ENCODE measurements at places on chromosomes 4 and X.
A peak's percentile ranks its signal among the peaks of the same experiment; 100 is the strongest.

DNA sequence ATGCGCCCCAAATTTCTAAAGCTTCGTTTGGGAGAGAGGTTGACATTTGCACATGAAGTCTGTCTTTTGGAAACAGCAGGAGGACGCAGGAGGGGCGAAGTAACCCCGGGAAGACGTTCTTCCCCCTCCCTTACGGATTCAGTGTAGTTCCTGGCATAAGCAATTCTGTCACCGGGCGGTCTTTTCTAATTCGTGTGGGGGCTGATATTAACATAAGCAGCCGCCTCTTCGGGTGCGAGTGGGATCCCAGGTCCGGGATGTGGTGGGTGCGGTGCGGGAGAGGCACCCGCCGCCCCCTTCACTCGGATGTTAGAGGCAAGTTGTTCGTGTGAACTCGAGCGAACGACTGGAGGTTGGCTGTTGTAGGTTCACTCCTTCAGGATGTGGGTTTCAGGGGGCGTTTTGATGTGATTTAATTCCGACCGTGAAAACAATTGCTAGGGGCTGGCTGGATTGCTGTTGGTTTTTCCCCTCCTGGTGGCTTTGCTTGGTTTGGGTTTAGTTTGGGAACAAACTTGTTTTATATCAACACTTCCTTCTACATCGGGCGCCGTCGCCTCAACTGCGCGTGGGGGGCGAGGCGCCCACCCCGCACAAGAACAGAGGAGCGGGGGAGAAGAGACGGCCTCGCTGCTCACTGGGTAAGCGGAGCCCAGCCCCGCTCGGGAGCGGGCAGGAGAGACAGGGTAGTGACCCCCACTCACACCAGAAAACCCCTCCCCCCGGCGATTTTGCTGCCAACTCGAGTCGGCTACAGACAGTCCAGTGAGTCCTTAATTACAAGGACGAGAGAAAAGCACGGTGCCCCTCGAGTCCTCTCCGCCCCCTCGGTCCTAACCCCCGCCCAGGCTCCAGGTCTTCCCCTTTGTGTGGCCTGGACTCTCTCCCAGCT is 2.9 kb upstream of the LEF1 start:
- DNase-seq, result no peak

DNA sequence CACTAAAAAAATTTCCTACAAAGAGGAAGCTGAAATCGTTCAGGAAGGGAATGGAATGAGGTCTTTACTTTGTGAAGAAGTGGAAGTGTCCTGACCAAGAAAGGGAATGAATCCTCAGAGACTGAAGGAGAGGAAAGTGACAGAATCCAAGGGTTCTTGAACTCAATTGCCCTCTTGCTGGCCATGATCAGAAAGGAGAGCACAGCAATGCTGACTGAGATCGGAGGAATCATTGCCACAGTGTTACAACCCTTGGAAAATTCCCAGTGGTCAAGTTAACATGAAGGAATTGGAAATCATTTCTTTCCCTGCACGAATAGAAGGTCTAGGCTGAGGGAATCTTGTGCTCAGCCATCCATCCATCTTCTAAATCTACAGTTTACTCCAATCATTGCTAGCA is 190.0 kb upstream of the NEIL3 start:
- DNase-seq, result no peak

GRCh38 chr4:147493307-147493706 is 12.4 kb downstream of the EDNRA start:
- no peak for DNase-seq

- no peak for DNase-seq
Observed at GRCh38 chr4:5842456-5842855, 50.4 kb downstream of the CRMP1 start.

DNA sequence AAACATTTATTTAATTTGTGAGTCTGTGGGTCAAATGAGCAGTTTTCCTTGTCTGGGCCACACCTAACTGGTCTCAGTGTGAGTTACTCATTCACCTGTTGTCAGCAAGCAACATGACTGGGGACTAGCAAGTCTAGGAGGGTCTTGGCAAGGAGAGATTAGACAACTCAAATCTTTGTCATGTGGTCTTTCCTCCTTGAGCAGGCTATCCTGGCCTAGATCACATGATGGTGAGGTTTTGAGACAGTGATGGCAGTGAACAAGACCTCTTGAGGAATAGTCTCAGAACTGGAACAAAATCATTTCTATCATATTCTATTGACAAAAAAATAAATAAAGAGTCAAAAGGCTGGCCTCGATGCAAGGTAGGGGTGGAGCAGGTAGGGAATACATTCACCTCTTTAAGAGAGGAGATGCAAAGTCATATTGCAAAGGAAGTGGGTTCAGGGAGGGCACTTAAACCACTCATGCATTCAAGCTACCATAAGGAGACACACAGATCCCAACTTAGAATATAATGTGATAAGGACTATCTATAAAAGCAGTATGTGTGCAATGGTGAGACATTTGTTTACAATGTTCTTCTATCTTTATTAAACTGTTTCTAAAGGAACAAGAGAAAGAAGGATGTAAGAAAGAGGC is 135.7 kb downstream of the ZNF330 start:
- no peak for DNase-seq

GRCh38 chr4:26410385-26411293 is 79.6 kb downstream of the CCKAR start:
- DNase-seq, result peak; percentile 17

DNA sequence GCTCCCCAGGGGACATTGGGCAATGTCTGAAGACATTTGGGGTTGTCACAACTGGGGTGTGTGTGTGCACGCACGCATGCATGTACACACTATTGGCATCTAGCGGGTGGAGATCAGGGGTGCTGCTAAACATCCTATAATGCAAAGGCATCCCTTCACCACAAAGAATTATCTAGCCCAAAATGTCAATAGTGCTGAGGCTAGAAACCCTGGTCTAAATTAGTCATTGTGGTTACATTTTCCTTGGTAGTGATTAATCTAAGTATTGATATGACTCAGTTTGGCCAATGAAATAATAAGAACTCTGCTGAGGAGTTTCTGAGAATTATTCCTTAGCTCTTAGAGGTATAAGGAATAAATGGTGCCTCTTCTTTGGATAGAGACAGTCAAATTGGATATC is 200.2 kb downstream of the CLCN4 start:
- DNase-seq, result no peak

DNA sequence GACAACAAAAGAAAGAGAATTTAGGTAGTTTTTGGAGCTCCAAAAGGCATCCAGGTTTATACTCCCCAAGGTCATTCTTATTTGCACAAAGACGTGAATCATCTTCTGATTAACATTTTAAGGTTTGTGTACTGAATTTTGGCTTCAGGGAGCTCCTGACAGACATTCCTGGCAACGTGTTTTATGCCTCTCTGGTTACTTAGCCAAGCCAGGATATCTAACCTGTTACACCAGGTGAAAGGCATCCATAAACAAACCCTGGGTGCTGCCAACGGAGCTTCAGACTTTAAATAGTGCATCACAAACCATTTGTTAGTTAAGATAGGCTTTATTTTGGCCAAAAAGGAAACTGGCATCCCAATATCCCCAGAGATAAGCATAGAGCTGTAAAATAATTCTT is 997.3 kb downstream of the ARAP2 start:
- DNase-seq, result no peak

DNA sequence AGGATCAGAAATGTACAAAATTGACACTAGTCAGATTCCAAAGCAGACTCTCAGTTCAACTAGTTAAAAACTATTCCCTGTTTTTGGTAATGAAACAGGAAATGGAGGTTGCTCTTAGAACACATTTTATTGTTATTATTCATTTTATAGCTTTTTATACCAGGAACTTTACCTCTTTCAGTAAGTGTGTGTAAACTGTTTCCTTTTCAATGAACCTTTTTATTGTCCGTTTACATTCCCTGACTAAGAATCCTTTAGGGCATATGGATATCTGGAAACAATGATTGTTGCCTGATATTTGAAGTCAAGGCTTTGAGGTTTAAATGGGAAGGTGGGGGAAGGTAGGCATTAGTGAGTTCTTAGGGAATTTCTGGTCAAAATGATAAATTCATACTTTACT is 1511.4 kb downstream of the ADGRL3 start:
- no peak for DNase-seq

GRCh38 chrX:44042751-44043150 is 69.6 kb upstream of the NDP start:
- no peak for DNase-seq

GRCh38 chr4:123350191-123350544 is 46.4 kb upstream of the SPRY1 start:
- DNase-seq, result no peak

GRCh38 chr4:122826079-122826527 is 528 bp upstream of the FGF2 start:
- no peak for DNase-seq

GRCh38 chr4:83546786-83547185 is 10.9 kb downstream of the GPAT3 start:
- no peak for DNase-seq

GRCh38 chr4:151250706-151251105 is 26.3 kb upstream of the PRSS48 start:
- no peak for DNase-seq

GRCh38 chrX:74408304-74408703 is 13.0 kb upstream of the SLC16A2 start:
- DNase-seq, result no peak

- no peak for DNase-seq
Observed at GRCh38 chr4:4791299-4792111, 68.0 kb upstream of the MSX1 start.

DNA sequence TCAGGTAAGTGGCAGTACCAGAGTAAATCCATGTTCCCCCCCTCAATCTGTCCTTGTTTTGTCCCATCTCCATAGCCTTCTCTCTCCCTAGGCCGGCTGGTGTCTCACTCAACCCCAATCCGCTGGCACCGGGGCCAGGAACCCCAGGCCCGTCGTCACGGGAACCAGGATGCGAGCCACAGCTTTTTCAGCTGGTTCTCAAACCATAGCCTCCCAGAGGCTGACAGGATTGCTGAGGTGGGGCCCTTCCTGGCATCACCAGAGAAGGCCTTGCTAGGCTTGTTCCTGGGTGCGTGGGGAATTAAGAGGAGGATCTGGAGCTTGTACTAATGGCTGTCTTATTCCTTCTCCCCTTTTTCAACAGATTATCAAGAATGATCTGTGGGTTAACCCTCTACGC is 2.7 kb downstream of the TSPYL2 start:
- no peak for DNase-seq

DNA sequence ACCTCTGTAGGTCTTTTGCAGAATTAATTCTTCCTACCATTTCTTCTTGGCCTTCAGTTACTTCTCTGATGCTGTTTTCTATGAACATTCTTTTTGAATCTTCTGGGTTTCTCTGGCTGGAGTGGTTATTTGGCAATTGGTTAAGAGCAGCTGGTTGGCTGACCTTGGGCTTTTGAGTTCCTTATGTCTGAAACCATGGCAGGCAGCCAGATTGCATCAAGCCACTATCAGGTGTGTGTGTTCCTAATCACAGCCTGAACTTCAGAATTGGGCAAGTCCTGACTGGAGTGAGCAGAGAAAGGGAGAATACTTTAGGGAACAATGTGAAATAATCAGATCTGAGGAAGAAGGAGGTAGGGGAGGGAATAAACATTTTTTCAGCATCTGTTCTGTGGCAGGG is 90.2 kb downstream of the ARHGAP10 start:
- no peak for DNase-seq

- no peak for DNase-seq
Observed at GRCh38 chr4:108166441-108167315, 2.1 kb downstream of the LEF1 start.

- no peak for DNase-seq
Observed at GRCh38 chr4:105060628-105061027, 86.0 kb upstream of the TET2 start.

DNA sequence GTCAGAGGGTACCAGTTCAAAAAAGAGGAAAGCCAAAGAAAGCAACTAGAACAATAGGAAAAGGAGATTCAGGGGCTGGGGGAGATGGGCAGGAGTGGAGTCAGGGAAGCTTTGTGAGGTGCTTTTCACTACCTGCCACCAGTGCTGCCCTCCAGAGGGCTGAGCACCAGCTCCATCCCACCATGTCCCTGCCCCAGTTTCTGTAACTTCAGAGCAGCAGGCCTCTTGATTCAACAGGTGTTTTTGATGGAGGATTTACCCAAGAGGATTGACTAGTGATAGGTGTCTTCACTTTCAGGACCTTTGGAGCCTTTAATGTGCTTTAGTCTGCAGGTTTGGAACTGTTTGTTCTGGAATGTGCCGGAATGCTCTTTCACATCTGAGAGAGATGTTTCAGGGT is 12.1 kb downstream of the KIT start:
- DNase-seq, result no peak

DNA sequence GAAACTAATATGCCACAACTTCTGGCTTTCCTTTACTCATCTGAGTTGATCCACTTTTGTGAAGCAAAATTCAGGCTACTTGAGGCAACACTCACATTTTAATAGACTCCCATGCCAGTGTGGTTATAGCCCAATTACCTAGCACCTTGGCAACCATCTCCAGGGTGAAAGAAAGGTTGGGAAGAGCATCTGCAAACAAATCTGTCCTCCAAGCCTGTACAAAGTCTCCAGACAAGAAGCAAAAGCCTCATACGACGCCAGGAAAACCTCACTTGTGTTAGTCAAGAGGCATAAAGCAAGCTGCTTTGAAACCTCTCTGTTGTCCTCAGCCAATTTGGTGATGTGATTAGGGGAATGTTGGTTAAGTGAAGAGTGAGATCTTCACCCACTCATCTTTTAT is 246.6 kb downstream of the THOC2 start:
- DNase-seq, result no peak

DNA sequence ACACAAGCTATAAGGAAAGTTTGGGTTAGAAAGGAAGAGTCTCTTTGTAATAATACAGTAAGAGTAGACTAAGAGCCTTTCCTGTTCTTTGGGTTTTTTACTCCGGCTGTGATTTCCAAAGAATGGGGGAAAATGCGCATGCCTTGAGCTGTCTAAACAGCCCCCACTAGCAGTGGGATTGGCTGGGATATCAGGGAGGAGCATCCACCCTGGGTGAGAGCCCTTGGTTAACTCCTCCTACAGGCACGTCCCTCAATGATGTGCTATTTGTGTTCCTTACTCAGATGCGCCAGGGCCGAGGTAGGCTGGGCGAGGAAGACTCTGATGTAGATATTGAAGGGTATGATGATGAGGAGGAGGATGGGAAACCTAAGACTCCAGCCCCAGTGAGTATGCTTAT is 74.0 kb upstream of the OGT start:
- no peak for DNase-seq

DNA sequence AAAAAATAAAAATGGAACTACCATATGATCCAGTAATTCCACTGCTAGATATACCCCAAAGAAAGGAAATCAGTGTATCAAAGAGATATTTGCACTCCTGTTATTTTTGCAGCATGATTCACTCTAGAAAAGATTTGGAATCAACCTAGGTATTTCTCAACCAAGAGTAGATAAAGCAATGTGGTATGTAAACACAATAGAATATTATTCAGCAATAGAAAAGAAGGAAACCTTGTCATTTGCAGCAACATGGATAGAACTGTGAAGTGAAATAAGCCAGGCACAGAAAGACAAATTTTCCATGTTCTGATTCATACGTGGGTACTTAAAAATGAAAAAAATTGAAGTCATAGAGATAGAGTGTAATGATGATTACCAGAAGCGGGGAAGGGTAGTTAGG is 362.3 kb upstream of the EPHA5 start:
- no peak for DNase-seq

DNA sequence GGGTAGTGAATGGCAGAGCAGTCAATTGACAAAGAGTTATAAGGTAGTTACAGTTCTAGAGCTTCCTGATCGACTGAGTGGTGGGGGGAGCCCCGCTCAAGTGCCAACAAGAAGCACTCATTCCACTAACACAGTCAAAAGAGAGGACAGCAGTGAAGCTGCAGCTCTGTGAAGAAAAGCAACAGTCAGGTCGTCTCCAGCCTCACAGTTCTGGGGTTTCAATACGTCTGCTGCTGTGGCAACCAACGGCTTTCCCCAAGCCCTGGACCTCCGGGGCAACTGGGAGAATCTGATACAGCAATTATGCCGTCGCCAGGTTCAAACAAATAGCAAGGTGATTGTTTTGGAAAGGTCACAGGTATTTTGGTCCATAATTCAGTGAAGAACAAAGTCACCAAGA is 30.8 kb downstream of the GPM6B start:
- no peak for DNase-seq
